Activated T-cell treated with anti-CD3 and anti-CD28 coated beads, Interleukin-2, amount 50 U/mL, for 72 hours (primary cell): ENCODE measurements at places on chromosomes 2 and 18. TPM values are rescaled to one million over a fixed set of nuclear protein-coding genes. Genes with fewer than 3 reads are reported as not detected.

- no peak overlapping the region for H3K27ac ChIP-seq
- H3K36me3 ChIP-seq, result no peaks in the 10 kb centered on the region
- H3K4me1 ChIP-seq, result peaks cover 6% of the 10 kb centered on the region
- DNase-seq, result no peak
These were observed 132.6 kb upstream of the CDCA7 start for GRCh38 chr2:173221937-173222594.

DNA sequence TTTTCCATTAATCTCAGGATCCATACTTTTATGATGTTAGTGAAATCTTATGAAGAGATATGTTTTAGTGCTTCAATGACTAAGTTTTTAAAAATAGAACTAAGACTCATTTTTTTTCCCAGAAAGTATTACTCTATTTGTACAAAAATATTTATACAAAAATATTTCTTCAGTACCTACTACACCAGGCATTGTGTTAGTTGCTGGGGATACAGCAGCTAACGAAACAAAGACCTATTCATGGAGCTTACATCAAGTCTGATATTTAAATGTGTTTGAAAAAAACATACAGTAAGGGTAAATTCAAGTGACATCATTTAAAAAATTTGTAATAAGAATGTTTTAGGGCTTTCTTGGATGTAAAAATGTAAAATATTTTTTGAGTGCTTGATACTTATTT lies 11.6 kb downstream of the VAPA start:
- no peak for DNase-seq
- no peak overlapping the region for H3K27ac ChIP-seq
- H3K4me3 ChIP-seq, result no peak overlapping the region
- H3K27me3 ChIP-seq, result no peaks in the 10 kb centered on the region

DNA sequence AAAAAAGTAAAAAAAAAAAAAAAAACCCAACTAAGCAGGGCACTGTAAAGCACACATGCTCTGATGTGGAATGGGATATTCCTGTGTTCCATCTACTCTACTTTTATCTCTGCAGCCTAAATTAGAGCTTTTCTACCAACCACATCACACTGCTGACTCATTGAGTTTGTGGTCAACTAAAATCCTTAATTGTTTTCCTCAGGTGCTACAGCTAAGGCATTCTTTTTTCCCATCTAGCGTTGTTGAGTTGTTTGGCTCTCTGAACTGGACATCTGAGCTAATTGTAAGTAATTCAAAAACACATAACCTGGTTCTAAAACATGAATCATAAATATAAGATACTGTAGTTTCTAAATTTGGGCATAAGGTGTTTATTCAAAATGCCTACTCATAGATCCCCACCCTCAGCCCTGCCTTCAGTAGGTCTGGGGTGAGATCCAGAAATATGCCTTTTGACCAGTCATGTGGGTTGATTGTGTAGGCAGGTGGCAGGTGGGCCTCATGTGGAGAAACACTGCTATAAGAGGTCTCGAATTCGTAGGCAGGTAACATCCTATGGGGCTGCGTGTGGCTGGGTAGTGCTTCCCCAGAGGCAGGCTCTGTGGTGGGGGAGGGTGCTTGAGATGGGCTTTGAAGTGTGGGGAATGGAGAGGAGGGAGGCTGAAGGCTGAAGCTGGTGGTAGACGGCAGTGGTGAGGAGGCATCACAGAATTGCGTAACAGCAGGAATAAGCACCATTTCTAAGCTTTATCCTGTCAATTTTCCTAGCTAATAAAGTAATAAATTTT lies 27.2 kb downstream of the ANKRD29 start:
- DNase-seq, result no peak
- peaks cover 9% of the 10 kb centered on the region for H3K4me1 ChIP-seq
- no peak overlapping the region for H3K27ac ChIP-seq
- no peaks in the 10 kb centered on the region for H3K27me3 ChIP-seq
- no peak overlapping the region for H3K4me3 ChIP-seq

DNA sequence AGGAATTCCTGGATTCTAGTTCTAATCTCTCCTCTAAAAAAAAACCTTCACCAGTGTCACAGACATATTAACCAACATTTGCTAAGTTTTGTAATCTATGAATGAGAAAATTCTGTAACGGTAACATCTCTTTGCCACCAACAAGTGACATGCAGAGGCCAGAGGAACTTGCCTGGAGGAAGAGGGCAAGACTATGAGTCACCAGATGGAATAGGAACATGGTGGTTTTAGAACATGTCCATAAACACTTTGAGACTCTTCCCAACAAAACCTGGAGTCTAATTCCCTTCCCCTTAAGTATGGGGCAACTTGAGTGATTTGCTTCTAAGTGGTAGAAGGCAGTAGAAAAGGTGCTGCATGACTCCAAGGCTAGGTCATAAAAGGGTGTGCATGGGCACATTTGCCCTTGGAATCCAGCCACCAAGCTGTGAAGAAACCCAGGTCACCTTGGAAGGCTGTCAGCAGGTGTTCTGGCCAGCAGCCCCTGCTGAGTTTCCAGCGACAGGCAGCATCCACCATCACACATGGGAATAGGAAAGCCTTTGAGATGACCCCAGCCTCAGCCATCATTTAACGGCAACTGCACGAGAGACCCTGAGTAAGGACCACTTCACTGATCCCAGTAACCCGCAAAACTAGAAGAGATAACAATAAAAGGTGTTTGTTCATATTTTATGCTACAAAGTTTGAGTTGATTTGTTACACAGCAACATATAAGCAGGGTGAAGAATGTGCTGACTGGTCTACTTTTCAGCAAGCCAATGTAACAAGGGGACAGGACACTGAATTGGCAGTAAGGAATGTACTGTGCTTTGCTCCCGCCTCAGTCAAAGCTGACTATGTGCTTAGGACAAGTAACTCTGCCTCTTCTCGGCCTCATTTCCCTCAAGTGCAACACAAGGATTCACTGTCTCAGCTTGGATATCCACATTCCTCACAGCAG lies 90.6 kb downstream of the SKA1 start:
- no peak overlapping the region for H3K27ac ChIP-seq
- no peak for DNase-seq
- no peak overlapping the region for H3K4me3 ChIP-seq
- H3K4me1 ChIP-seq, result no peaks in the 10 kb centered on the region
- H3K36me3 ChIP-seq, result no peaks in the 10 kb centered on the region
- H3K27me3 ChIP-seq, result peaks cover 11% of the 10 kb centered on the region

DNA sequence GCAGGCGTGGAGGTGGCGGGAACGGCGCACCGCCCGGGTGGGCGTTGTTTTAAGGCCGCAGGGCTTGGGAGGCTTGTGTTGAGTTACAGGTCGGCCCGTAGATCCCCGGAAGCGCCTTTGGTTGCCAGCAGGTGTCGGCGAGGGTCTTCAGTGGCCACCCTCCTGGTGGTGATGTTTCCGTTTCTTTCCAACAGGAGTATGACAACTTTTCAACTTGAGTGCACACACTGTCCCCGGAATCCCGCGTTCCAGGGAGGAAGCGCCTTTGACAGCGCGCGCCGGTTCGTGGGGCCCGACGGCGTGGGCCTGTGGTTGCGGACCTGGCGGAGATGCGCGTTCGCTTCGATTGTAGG lies 1.0 kb upstream of the HDAC4 start:
- H3K27me3 ChIP-seq, result peaks cover 7% of the 10 kb centered on the region
- peak overlapping the region; percentile 94 for H3K4me3 ChIP-seq
- peaks cover 42% of the 10 kb centered on the region for H3K4me1 ChIP-seq
- H3K36me3 ChIP-seq, result peaks cover 16% of the 10 kb centered on the region
- DNase-seq, result peak; percentile 67
- peak overlapping the region; percentile 99 for H3K27ac ChIP-seq

- DNase-seq, result no peak
- H3K4me1 ChIP-seq, result no peaks in the 10 kb centered on the region
- no peak overlapping the region for H3K27ac ChIP-seq
- H3K36me3 ChIP-seq, result no peaks in the 10 kb centered on the region
- no peak overlapping the region for H3K4me3 ChIP-seq
- no peaks in the 10 kb centered on the region for H3K27me3 ChIP-seq
These were observed 236.5 kb downstream of the ZNF804A start for GRCh38 chr2:184834699-184835397.

GRCh38 chr2:120365236-120365793 lies 19.4 kb downstream of the INHBB start:
- H3K36me3 ChIP-seq, result no peaks in the 10 kb centered on the region
- no peak overlapping the region for H3K4me3 ChIP-seq
- H3K27me3 ChIP-seq, result no peaks in the 10 kb centered on the region
- no peak overlapping the region for H3K27ac ChIP-seq
- no peak for DNase-seq
- H3K4me1 ChIP-seq, result no peaks in the 10 kb centered on the region

GRCh38 chr2:204032301-204032700 lies 95.7 kb downstream of the ICOS start:
- H3K4me3 ChIP-seq, result no peak overlapping the region
- DNase-seq, result no peak
- no peaks in the 10 kb centered on the region for H3K27me3 ChIP-seq
- peaks cover 3% of the 10 kb centered on the region for H3K36me3 ChIP-seq
- H3K27ac ChIP-seq, result no peak overlapping the region

The CTNNA2 gene
- total RNA-seq, result not detected

- peaks cover 15% of the 10 kb centered on the region for H3K4me1 ChIP-seq
- H3K27ac ChIP-seq, result no peak overlapping the region
- H3K27me3 ChIP-seq, result peaks cover 28% of the 10 kb centered on the region
- no peak overlapping the region for H3K4me3 ChIP-seq
These were observed 277.8 kb upstream of the SIX2 start for GRCh38 chr2:45287045-45287444.

The SH2D6 gene
- 4.0 TPM for total RNA-seq

DNA sequence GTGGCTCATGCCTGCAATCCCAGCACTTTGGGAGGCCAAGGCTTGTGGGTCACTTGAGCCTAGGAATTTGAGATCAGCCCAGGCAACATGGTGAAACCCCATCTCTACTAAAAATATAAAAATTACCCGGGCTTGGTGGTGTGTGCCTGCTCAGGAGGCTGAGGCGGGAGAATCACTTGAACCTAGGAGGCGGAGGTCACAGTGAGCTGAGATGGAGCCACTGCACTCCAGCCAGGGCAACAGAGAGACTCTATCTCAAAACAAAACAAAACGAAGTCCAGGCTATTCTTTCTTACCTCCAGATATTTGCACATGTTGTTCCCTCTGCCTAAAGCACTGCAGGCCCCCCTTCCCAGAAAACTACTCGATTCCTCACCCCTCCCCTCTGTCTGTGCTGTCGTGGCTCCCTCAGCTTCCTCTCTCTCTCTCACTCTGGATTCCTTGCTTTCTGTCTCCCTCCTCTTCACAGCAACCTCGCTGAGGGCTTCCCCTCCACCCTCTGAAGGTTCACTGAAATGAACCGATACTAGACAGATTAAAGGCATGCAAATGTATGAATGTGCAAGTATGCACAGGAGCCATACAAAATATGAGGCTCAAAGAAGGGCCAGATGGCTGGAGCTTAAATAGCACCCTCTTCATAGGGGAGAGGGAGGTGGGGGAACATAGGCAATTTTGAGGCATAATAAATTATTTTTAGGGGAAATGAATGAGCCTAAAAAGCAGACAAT lies 18.5 kb downstream of the TMEM177 start:
- H3K4me3 ChIP-seq, result peak overlapping the region; percentile 60
- H3K27ac ChIP-seq, result no peak overlapping the region
- peaks cover 39% of the 10 kb centered on the region for H3K4me1 ChIP-seq
- DNase-seq, result no peak

The MARCHF4 gene
- not detected for total RNA-seq

GRCh38 chr2:107064750-107065149 lies 178.8 kb upstream of the ST6GAL2 start:
- H3K36me3 ChIP-seq, result no peaks in the 10 kb centered on the region
- no peaks in the 10 kb centered on the region for H3K4me1 ChIP-seq
- H3K27me3 ChIP-seq, result no peaks in the 10 kb centered on the region
- no peak overlapping the region for H3K4me3 ChIP-seq
- no peak overlapping the region for H3K27ac ChIP-seq

GRCh38 chr2:71595569-71595968 lies 142.2 kb downstream of the DYSF start:
- no peaks in the 10 kb centered on the region for H3K36me3 ChIP-seq
- no peaks in the 10 kb centered on the region for H3K4me1 ChIP-seq
- no peak overlapping the region for H3K27ac ChIP-seq
- no peaks in the 10 kb centered on the region for H3K27me3 ChIP-seq
- no peak overlapping the region for H3K4me3 ChIP-seq

GRCh38 chr18:78919956-78920355 lies 59.7 kb upstream of the SALL3 start:
- H3K36me3 ChIP-seq, result no peaks in the 10 kb centered on the region
- H3K27me3 ChIP-seq, result no peaks in the 10 kb centered on the region
- no peak for DNase-seq
- H3K27ac ChIP-seq, result no peak overlapping the region
- H3K4me1 ChIP-seq, result no peaks in the 10 kb centered on the region

DNA sequence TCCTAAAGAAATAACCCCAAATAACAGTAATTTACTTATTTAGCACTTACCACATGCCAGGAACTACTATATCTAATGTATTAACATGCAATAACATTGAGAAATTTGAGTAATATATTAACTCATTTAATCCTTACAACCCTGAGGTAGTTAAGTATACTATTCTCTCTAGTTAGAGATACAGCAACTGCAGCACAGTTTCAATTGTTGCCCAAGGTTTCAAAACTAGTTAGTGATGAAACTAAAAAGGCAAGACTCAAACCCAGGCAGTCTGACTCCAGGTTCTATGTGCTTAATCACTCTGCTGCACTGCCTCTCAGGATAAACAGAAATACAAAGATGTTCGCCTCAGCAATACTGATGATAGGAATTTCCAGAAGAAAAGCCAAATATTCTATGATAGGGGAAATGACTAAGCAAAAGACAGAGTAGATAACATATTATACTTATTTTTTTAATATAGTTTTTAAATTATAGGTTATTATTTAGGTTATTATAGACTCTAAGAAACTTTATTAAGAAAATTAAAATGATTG lies 88.0 kb downstream of the SS18 start:
- no peaks in the 10 kb centered on the region for H3K36me3 ChIP-seq
- no peak for DNase-seq
- H3K27ac ChIP-seq, result no peak overlapping the region
- no peak overlapping the region for H3K4me3 ChIP-seq

- H3K27me3 ChIP-seq, result no peaks in the 10 kb centered on the region
- H3K4me3 ChIP-seq, result no peak overlapping the region
- peaks cover 29% of the 10 kb centered on the region for H3K4me1 ChIP-seq
- DNase-seq, result no peak
- H3K36me3 ChIP-seq, result no peaks in the 10 kb centered on the region
These were observed 16.9 kb downstream of the ACSL3 start for GRCh38 chr2:222877556-222878300.
